ENCODE measurements at places on chromosomes 2 and 18.

- DNase-seq, result no peak
Measured at GRCh38 chr2:237585590-237586221, 4.8 kb downstream of the RAB17 start.

DNA sequence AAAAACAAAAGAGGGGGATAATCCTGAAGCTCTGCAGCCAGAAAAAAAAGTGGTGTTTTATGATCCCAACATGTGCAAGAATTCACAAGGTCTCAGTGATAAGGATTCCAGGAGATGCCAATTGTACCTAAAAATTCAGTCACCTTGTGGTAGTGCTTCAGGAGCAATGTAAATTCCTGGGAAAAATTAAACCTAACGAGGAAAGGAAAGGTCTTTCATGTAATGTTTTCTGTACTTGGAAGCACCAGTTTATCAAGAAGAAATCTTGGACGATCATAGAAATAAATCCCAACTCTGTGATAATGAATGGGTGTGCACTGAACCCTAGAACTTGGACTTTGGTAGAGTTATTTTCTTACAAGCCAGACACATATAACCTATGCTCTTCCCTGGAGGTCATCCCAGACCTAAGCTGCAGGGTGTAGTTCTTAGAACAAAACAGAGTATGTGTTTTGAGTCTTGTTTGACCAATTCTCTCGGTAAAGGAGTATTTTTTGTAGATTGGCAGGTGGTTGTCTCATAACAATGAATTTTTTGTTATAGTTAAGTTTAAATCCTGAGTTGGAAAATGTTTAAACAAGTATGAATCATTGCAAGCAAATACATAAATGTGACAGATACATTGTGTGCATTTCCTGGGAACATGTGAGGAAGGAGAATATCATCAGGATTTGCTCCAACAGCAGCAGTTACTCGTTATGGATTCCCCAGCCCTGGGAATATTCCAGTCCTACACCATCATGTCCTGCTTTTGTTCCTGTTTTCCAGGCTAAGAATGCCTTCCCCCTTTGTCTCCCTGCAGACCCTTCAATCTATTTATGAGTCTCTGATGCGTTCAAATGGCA is 224.6 kb downstream of the NAPG start:
- no peak for DNase-seq

DNA sequence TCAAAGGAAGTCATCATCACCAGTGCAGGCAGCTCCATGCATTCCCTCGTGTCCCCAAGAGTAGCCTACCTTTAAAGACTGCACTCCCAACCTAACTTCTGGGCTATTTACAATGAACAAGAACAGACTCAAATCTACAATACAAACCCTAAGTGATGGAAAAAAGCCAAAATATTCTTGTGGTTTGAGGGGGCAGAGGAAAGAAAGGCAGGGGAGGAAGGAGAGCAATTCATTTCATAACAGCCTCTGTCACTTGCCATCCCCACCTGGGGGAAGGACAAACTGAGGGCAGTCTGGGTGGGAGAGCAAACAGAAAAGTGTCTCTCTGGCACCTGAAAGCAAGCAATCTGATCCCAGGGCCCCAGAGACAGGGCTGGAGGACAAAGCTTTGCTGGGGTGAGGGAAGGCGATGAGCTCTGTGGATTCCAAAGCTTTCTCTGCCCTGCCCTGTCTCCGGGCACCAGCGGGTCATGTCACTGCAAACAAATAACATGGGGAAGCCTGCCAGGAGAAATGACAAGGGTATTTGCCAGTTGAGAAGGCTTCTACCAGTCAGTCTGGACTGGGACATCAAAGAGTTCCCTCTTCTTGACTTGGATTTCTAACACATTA is 528.0 kb upstream of the TNP1 start:
- no peak for DNase-seq

DNA sequence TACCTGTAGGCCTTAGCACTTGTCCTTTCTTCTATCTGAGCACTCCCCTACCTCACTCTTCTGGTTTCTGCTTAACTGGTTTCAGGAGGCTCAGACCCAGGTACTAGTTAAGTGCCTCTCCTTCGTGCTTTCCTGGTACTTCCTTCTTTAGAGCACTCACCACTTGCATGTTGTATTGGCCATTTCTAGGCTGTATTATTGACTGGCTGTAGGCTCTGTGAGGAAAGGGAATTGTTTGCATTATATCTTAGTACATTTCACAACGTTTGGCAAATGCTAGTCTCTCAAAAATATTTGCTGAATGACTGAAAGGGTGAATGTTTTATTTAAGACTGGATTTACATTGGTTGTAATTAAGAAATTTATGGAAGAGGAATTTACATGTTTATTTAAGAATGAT is 36.0 kb upstream of the SCN1A start:
- DNase-seq, result no peak

DNA sequence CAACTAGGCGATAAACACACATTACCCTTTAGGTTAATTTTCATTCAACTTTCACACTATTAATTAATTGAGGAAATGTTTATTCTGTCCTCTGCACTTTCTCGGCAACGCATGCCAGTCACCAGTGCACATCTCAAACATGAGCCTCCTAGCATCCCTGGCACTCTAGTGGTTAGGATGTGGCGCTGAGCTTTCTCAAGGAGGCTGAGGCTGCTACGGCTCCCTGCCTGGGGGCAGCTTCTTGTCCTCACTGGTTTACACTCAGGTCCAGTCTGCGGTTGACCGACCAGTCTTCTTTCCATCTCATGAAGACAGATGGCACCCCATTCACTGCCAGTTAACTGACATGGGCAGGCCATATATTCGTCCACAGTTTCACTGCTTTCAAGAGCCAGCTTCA is 463.4 kb downstream of the EIPR1 start:
- DNase-seq, result no peak

DNA sequence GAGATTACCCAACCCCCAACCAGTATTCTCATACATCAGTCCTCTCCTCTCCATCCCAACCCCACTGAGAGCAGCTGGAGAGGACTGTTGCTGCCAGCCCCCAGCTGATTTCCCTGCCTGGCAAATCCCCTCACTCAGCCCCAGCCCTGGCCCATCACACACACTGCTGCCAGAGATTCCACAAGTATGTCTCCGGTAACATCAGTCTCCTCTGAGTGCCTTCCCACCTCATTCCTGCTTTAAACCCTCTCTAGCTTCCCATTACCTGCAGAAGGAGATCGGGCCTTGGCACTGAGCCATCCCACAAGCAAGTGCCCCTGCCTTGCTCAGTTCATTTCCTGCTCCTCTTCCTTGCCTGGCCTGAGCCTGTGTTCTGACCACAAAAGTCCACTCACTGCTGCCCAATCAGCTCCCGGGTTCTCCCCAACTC is 50.6 kb upstream of the ZFP36L2 start:
- DNase-seq, result no peak

GRCh38 chr2:28336982-28337627 is 55.6 kb upstream of the FOSL2 start:
- DNase-seq, result no peak

DNA sequence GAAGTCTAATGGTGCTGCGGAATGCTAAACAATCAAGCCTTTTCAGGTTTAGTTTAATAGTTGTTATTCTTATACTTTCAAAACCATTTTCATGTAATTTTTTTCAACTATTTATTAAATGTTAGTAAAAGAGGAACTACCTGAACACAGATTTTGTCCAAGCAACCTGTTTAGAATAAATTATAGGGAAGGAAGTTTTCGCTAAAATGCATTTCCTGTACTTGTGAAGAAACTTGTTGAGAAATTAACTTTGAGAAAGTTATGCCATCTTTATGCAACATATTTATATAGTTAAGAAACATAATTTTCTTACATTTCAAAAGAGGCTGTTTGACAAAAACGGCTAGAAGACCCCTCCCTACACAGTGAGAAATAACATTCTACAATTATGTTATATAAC is 16.6 kb downstream of the MAP4K4 start:
- no peak for DNase-seq

DNA sequence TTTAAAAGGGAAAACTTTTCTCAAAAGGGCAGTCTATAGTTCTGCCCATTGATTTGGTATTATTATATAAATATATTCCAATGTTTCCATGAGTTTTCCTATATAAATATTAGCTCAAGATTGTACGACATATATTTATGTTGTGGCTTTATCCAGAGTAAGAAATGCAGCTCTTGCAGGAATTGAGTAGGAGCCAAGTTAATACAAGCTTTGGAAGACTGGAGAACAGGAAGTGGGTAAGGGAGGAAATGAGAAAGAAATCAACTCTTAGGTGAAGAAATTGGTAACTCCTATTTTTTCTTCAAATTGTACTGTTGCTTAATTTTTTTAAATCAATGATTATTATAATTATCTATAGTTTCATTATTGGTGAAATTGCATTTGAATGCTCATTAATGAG is 105.4 kb upstream of the FAM117B start:
- DNase-seq, result no peak

- DNase-seq, result no peak
Measured at GRCh38 chr2:118902266-118903028, 39.5 kb upstream of the MARCO start.

DNA sequence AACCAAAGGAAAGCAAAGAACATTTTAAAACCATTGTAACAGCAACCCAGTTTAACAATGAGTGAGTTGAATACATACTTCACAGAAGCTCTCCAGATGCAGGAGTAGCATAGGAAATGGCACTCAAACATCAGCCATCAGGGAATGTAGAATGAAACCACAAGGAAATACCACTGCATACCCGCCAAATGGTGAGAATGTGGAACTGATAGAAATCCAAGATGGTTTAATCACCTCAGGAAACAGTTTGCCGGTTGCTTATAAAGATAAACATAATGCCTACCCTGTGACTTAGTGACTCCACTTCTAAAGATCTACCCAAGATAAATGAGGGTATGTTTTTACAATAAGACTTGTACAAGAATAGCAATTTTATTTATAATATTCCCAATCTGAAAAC is 132.0 kb downstream of the GALNT1 start:
- no peak for DNase-seq

GRCh38 chr2:233371641-233372040 is 17.3 kb downstream of the DGKD start:
- DNase-seq, result no peak

DNA sequence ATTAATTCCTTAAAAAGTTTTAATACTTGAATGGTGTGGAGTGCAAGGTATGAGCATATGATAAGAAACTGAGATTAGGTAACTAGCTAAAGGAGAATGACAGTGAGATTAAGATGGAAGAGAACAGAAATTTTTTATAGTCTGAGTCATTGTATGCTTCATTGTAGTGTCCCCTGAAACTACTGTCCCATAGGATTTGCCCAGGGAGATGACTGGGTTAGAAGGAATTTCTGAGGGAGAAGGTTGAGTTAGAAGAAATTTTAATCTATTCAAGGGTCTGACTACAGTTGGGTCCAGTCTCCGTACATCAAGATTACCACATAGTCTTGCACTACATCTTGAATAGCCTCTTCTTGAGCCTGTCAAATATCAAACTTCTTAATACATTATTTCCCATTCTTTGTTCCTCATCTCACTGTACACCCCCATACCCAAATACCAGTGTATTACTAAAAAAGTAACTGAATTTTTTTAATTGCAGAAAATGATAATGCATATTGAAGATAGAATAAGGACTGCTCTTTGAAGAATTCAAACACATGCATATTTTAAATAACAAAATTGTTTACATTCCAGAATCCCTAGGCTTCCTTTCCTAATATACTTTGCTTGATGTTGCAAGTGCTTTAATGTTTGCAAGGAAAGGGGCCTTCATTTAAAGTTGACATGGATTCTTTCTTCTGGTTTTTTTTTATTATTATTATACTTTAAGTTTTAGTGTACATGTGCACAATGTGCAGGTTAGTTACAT is 314.3 kb upstream of the COL3A1 start:
- DNase-seq, result no peak

- DNase-seq, result no peak
Measured at GRCh38 chr2:227436436-227437174, 35.4 kb upstream of the AGFG1 start.

- DNase-seq, result no peak
Measured at GRCh38 chr2:151808258-151809072, 19.8 kb downstream of the ARL5A start.

- no peak for DNase-seq
Measured at GRCh38 chr18:13641551-13642439, 84.6 kb downstream of the FAM210A start.

DNA sequence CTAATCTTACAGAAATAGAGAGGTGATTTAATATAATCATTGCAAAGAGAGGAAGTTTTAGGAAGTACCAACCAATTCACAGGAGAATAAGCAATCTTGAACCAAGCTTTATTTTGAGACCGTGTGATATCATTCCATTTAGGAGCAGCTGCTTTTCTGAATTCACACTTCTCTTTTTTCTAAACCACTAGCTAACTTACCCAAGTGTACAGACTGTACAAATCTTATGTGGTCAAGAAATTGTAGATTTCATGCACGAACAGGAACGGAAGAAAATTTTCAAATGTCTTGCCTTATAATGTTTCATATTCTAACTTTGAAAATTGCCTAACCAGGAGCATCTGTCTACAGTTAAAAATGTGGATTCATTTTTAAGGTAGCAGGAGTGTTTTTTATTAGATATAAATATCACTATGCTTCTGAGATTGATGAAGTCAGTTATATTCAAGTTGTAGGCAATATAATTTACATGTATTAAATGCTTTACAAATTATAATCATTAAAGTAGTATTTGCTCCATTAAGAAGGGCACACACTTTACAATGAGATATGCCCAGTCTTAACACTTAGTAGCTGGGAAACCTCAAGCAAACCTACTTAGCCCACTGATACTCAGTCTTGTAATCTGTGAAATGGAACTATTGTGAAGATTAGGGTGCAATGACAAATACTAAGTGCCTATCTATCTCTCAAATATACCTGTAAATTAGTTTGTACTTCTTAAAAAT is 302.2 kb upstream of the STON1 start:
- no peak for DNase-seq

- no peak for DNase-seq
Measured at GRCh38 chr2:4765787-4766530, 926.2 kb upstream of the SOX11 start.

DNA sequence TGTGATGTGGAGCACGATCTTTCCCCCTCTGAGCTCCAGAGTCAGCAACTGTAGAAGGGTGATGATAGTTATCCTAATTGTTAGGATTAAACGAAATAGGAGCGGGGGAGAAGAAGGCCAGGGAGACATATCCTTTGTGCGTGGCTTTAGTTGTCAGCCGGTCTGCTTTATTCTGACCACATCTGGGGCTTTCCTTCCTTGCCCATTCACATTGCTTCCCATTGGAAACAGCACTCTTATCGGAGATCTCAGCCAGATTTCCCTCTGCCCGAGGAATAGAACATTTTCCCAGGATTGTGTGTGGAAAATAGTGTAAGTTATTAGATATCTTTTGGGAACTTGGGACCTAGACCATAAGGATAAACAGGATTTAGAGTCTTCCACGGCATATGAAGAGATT is 1.5 kb downstream of the RALB start:
- no peak for DNase-seq

DNA sequence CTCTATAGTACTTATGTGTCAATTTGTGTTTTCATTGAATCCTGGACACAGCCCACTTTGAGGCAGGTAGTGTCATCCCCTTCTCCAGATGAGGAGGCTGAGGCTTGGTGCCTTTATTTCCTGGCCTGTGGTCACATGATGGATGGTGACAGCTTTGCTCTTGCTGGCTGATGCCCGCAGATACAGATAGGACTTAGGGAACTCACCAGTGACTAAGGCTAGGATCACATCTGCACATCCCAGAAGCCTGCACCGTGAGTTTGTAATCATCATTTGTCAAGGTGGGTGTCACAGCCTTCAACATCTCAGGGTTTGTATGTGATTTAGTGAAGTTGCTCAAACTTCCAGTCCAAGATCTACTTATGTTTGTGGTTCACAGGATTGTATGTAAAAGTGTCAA is 295.1 kb upstream of the RAB12 start:
- no peak for DNase-seq
